ENCODE measurements at places on chromosomes 12 and 14.

- ATAC-seq: no peak
Observed at GRCh38 chr12:2294651-2295475, 242.1 kb downstream of the CACNA1C start.

DNA sequence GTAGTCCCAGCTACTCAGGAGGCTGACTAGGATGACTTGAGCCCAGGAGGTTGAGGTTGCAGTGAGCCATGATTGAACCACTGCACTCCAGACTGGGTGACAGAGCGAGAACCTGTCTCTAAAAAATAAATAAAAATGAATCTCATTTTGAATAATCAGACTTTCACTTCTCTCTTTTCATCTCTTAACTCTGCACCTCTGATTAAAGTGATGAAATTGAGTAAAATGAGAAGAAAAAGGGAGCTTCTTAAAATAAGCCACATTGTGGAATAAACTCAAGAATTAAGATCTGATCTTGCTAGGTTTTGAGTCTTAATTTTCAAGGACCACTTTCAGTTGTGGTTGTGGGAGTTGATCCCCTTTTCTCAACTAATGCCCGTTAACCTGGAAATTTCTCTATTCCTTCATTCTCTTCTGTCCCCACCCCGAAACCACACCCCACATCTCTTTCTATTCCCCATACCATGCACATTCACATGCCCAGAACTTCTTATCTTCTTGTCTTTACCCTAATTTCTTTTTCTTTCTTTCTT, 70.9 kb upstream of the ETV6 start:
- ATAC-seq: peak; percentile 80

- no peak for ATAC-seq
Observed at GRCh38 chr12:68913682-68914081, 19.3 kb downstream of the CPM start.

GRCh38 chr14:105066240-105067071, 1.2 kb upstream of the GPR132 start:
- ATAC-seq: no peak

DNA sequence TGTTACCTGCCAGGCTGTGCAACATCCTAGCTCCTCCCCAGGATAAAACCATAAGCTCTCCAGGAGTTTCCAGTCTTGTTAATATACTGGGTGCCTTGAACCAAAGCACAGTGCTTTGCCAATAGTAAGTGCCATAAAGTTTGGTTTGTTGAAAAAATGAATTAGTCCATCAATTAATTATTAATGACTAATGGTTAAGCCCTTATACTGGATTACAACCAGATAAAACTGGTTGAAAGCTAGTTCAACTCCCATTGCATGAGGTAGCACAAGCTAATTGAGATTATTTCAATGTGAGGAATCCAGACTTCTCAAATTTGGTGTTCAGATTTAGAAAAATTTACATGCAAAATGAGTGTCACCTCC, 1.6 kb upstream of the KRT3 start:
- ATAC-seq: no peak

- ATAC-seq: peak; percentile 97
Observed at GRCh38 chr14:80959496-80959895, 4.1 kb downstream of the TSHR start.

- no peak for ATAC-seq
Observed at GRCh38 chr12:67818459-67818903, 169.9 kb downstream of the DYRK2 start.

DNA sequence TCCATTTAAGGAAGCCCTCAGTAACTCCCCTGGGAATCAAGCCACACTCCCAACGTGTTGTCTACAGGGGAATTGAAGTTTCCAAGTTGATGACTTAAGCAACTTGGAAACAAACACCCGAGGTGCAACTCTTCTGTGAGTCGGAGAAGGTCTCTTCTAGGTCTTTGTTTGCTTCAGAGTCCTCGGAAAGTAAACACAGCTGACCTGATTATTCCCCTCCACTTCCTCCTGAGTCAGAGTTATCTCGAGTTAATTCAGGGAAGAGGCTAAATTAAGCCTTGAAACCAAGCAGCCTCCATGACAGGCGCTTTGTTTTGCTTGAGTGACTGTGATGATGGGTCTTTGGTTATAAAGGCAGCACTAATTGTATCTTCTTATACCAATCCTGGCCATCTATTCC, 41.8 kb downstream of the TUNAR start:
- ATAC-seq: no peak

GRCh38 chr14:53967606-53968005, 11.0 kb upstream of the BMP4 start:
- ATAC-seq: no peak

DNA sequence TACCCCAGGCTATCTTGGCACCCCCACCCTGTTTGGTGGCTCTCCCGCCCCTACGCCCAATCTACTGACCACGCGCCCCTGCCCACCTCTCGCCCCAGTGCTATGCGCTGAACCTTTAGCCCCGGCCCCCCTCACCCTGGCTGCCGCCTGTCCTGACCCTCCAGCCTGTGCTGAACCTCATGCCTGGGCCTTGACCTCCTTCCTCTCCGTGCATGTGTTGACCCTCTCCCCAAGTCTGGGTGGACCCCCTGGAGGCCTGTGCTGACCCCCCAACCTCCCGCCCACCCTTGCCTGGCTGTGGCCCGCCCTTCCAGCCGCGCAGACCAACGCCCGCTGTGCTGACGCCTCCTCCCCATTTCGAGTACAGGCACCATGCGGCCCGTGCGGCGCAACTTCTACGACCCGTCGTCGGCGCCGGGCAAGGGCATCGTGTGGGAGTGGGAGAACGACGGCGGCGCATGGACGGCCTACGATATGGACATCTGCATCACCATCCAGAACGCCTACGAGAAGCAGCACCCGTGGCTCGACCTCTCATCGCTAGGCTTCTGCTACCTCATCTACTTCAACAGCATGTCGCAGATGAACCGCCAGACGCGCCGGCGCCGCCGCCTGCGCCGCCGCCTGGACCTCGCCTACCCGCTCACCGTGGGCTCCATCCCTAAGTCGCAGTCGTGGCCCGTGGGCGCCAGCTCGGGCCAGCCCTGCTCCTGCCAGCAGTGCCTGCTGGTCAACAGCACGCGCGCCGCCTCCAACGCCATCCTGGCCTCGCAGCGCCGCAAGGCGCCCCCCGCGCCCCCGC, 20.7 kb downstream of the DTX1 start:
- no peak for ATAC-seq

DNA sequence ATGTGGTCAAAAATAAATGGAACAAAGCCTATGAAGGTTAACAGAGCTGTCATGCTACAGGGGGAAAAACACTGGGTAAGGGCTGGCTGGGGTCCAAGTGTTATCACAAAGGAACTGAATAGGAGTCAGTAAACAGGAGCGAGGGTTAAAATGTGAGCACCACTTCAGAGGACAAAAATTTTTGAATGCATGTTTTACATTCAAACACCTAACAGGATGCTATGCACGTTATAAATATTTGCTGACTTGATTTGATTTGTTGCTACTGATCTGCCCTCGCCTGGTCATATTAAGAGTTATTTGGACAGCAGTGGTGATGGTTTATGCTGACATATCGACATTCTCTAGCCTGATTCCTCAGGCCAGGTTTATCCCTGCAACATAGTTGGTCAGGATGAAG, 7.4 kb upstream of the KTN1 start:
- ATAC-seq: no peak

DNA sequence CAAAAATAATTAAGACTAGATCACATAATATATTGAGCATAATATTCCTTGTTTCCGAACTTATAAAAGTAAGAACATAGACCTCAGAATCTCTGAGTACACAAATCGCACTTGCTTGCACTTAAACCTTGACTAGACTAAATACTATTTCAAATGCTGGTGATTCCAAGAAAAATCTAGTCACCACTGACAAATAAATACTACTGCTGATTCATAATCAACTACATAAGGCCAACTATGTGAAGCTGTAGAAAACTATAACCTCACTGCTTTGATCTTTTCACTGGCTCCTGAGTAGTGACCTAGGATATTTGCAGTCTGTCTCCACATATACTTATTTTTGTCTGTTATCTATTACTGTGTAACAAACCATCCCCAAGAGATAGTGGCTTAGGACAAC, 245.4 kb downstream of the DIO2 start:
- ATAC-seq: no peak

DNA sequence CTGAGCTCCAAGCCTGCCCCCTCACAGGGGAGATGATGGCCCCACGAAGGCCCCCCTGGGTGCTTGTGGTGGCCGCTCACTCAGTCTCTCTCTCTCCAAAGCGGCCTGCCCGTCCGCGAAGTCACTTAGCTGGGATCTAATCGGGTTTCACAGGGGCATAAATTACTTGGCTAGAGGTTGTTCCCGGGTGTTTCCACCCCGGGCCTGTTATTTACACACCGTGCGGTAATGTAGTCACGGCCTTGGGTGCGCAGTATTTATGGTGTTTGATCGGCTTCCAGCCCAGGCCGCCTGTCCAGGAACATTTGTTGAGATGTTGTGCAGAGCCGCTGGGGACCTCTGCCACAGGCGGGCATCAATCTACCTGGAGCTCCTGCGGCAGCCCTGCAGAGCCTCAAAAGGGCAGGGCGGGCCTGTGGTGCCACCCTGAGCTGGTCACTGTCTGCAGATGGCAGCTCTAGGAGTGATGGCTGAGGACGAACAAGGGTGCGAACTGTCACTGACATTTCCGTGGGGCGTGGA, 91.2 kb downstream of the KIF26A start:
- no peak for ATAC-seq

- ATAC-seq: no peak
Observed at GRCh38 chr14:71803539-71804260, 128.5 kb upstream of the RGS6 start.

GRCh38 chr12:64181430-64182291, 40.4 kb downstream of the KICS2 start:
- no peak for ATAC-seq

DNA sequence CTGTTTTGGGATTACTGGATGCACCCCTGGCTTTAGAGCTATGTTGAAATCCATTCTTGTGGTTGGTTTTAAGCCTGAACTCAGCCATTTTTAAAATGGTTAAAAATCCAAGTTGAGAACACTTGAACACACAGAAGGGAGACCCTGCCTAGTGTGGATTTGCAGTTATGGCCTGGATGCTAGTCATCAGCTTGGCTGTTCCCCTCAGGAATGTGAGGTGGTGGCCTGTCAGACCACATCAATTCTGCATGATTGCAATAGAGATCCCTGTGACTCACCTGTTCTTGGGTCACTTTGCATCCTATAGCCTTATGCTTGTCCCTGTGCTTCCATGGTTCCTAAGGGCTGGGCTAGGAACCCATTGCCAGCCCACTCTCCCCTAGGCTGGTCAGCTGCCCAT, 454.1 kb downstream of the ATP23 start:
- ATAC-seq: no peak

DNA sequence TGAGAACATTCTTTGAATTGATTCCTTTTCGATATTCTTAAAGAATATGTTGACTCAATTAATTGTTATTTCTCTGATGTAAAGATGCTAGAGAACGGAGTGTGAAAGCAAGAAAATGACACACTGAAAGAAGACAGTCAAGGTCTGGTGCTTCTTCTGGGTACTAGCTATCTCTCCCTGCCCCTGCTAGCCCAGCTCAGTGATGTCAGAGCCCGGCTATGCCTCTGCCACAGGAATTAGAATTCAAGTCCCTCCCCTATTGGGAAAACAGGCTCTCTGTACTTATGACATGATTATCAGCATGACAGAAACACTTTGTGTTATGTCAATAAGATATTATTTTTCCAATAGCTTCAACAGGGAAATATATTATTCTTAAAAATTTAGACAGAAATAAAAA, 252.4 kb downstream of the KCNC2 start:
- no peak for ATAC-seq

DNA sequence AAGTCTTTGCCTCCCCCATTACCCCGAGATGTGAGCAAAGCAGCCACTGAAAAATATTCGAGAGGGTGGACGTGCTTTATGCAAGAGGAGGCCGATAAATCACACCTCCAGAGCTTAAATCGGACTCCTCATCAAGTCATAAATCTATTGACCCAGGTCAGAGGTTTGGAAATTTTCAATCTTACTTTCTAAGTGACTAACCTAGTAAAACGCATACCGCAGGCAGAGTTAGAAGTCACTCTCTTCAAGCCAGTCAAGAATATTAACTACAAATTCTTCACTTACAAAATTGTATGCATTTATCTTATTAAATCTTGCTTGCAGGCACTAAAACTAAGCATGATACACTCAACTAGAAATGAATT, 34.9 kb downstream of the GPHB5 start:
- ATAC-seq: no peak

GRCh38 chr12:72995616-72996015, 723.4 kb downstream of the TRHDE start:
- no peak for ATAC-seq

GRCh38 chr14:72629534-72629933, 264.4 kb downstream of the DPF3 start:
- no peak for ATAC-seq

- ATAC-seq: no peak
Observed at GRCh38 chr12:82682851-82683261, 3.9 kb upstream of the TMTC2 start.

DNA sequence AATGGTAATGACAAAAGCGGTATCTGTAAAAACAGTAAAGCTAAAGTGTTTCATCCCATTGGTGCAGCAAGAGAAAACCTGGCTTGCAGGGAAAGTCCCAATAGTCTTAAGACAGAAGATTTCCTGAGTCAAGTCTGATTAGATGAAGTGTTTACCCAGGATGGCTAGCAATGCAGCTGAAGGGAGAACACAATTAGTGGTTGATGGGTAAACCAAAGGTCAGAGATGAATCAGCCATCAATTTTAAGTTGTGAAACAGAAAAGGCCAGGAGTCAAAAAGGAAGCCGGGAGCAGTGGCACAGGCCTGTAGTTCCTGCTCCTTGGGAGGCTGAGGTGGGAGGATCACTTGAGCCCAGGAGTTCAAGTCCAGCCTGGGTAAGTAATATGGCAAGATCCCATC, 52.6 kb downstream of the SEC23A start:
- ATAC-seq: no peak

- ATAC-seq: no peak
Observed at GRCh38 chr12:57470970-57471656, 8.6 kb downstream of the ARHGAP9 start.

- no peak for ATAC-seq
Observed at GRCh38 chr14:24362241-24362960, 5.6 kb upstream of the NFATC4 start.

DNA sequence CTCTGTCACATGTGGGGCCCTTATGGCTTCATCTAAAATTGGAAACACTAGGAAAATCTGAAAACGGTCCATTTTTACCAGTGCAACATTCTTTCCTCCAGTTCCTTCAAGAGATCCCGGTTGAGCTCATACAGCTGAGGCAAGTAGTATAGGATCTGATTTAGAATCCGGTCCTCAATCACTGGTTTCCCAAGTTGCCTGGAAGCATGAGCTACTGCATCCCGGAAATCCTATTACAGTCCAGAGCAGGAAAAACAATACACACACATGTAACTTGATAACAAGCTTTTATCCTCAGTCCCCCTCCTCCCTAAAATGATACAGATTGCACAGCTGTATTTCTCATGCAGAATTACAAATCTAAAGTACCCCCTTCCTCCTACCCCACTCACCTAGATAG, 67.9 kb upstream of the NR2C1 start:
- no peak for ATAC-seq

- no peak for ATAC-seq
Observed at GRCh38 chr14:90572441-90573150, 175.8 kb downstream of the CALM1 start.

- peak; percentile 60 for ATAC-seq
Observed at GRCh38 chr12:120453977-120454376, 7.7 kb downstream of the GATC start.

- no peak for ATAC-seq
Observed at GRCh38 chr12:109741286-109741969, 27.8 kb downstream of the FAM222A start.

- no peak for ATAC-seq
Observed at GRCh38 chr12:24788886-24789285, 160.0 kb downstream of the BCAT1 start.
